ENCODE measurements at places on chromosomes 5 and 9.

- DNase-seq = no peak
Observed at GRCh38 chr9:98892288-98892687, 51.4 kb upstream of the COL15A1 start.

GRCh38 chr5:172007175-172008110 is 1.0 kb upstream of the FBXW11 start:
- DNase-seq = no peak

- no peak for DNase-seq
Observed at GRCh38 chr9:127389381-127390247, 7.4 kb upstream of the SLC2A8 start.

- DNase-seq = no peak
Observed at GRCh38 chr9:73034962-73035361, 82.1 kb upstream of the ALDH1A1 start.

DNA sequence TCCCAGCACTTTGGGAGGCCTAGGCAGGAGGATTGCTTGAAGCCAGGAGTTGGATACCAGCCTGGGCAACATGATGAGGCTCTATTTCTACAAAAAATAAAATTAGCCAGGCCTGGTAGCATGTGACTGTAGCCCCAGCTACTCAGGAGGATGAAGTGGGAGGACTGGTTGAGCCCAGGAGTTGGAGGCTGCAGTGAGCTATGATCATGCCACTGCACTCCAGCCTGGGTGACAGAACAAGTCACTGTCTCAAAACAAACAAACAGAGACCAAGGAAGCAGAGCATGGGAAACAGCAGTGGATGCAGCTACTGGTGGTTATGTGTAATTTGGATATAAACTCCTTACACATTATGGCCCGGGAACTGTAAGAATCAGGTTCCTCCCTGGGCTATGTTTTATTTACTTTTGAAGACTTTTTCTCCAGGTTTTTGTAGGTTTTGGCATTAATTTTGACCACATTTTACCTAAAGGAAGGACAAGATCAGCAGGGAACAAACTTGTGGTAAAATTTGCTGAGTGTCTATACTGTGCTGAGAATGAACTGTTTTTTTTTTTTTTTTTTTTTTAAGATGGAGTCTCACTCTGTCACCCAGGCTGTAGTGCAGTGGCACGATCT is 8.3 kb downstream of the KIF2A start:
- DNase-seq = no peak
